ENCODE measurements at places on chromosomes 7 and 10.

GRCh38 chr10:94762393-94762792 is at the start of gene CYP2C19:
Gene CYP2C19, plus strand, starts transcription at chr10:94762681. Its CDS starts 25 bp downstream, at chr10:94762706.
- no peak for DNase-seq

- DNase-seq = no peak
These were observed 2.0 kb downstream of the YWHAG start for GRCh38 chr7:76356823-76357222.

- no peak for DNase-seq
These were observed 90.8 kb downstream of the ZFAND4 start for GRCh38 chr10:45581582-45582385.

DNA sequence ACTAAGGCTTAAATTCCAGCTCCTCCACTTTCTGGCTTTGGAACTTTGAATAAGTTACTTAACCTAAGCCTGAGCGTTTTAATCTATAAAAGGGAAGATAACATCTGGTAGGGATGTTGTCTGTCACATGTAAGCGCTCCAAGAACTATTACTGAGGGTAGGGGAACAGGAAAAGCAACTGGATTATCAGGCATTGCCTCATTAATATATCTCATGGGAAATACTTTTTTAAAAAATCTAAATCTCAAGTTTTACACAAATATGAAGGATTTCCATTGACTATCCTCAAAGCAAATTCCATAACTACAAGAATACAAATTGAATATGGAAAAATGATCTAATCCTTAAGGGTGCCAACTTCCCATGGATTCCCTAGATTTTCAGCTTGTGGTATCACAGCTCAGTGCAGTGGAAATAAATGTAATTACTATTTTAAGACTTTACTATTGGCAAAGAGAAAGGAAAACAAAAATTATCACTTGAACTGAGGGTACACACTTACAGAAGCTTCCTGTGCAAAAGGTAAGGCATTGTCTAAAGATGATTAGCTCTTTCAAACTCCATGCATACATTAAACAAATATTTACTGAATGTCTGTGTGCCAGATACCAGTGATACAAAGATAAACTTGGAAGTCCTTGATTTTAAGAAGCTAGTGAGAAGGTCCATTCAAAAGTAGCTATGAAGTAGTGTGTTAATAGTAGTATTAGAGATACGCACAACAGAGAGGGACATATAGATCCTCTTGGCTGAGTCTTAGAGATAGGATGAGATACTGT is 38.4 kb downstream of the NT5C2 start:
- no peak for DNase-seq

DNA sequence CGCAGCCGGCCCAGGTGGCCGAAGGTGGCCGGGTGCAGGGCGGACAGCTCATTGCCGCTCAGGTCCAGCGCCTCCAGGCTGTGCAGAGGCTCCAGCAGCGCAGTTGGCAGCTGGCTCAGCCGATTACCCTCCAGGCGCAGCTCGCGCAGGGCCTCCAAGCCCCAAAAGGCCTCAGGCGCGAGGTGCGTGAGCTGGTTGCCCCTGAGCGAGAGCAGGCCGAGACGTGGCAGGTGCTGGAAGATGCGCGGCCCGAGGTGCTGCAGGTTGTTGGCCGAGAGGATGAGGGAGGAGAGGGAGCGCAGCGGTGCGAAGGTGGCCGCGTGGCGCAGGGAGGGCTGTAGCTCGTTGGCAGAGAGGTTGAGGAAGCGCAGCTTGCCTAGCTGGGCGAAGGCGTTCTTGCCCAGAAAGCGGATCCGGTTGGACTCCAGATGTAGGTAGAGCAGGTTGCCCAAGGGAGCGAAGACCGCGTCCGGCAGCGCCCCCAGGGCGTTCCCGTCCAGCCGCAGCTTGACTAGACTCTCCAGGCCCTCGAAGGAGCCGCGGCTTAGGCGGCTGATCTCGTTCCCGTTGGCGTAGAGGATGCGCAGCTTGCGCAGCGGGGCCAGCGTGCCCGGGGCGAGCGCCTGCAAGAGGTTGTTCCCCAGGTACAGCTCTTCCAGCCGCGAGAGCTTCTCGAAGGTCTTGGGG is 923 bp downstream of the TRIL start:
- no peak for DNase-seq

GRCh38 chr10:67697724-67698131 is 1.7 kb upstream of the CTNNA3 start:
- no peak for DNase-seq

- DNase-seq = no peak
These were observed 13.5 kb upstream of the HIPK2 start for GRCh38 chr7:139791316-139791715.

All from stimulated activated CD4-positive, alpha-beta T cell treated with anti-CD3 and anti-CD28 coated beads, Interleukin-1b, Interleukin-23, amount 100 ng/mL, for 1 hour (primary cell).